ENCODE measurements at places on chromosomes 7 and 10.

DNA sequence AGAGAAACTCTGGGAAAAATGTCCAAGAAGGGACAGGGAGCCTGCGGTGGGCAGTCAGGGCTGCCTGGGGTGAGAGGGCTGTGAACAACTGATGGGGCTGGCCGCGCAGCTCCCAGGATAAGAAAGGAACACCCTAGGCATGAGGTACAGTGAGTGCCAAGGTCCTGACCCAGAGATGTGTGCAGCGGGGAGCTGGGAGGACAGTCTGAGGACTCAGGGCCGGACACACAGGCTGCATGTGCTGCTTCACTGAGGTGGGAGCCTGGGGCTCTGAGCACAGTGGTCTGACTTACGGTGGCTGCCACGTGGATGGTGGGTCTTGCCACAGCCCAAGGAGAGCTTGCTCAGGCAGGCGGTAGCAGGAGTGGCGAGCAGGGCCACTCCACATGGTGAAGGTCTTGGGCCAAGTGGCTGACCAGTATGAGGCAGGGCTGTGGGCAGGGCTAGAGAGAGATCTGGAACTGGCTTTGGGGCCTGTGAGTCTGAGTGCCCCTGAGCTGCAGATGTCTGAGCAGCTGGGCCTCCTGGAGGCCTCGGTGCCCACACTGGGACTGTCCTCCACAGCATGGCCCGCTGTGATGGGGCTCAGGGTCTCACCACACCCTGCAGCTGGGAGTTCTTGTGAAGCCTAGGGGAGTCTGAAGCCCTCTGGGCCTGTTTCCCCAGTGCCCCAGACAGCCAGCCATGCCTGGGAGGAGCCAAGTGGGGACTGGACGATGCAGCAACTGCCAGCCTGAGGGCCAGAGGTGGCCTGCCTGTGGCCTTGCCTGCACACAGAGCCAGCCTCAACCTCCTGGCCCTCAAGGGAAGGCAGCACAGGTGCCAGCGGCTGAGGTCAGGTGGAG lies 60.3 kb downstream of the RASGEF1A start:
- DNase-seq = no peak

GRCh38 chr10:24952143-24952706 lies at the start of gene PRTFDC1:
Gene PRTFDC1, minus strand, starts transcription at chr10:24952606. Its CDS starts 31 bp downstream, at chr10:24952575.
- DNase-seq = no peak

DNA sequence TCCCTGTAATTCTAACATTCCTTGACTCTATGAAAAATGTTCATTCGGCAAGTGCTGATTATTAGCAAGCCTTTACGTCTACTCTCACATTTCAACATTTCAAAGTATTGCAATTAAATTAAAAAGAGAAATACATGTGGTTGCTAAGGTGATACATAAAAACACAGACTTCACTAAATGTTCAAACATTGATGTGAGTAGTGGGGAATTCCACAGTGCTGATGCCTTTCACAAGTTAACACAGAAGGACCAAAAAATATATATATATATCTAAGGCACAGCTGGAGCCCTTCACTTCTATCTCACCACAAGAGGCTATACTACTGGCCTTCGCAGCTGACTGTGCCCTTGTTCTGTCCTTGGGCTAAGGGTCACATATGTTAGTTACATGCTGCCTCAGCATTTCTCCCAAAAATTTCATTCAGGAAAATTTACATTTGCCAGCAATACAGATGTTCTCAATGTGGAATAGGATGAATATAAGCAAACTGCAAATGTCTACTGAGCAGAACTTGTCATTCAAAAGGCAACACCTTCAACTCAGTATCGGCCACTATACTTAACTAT lies 13.9 kb downstream of the CTTNBP2 start:
- DNase-seq = no peak

DNA sequence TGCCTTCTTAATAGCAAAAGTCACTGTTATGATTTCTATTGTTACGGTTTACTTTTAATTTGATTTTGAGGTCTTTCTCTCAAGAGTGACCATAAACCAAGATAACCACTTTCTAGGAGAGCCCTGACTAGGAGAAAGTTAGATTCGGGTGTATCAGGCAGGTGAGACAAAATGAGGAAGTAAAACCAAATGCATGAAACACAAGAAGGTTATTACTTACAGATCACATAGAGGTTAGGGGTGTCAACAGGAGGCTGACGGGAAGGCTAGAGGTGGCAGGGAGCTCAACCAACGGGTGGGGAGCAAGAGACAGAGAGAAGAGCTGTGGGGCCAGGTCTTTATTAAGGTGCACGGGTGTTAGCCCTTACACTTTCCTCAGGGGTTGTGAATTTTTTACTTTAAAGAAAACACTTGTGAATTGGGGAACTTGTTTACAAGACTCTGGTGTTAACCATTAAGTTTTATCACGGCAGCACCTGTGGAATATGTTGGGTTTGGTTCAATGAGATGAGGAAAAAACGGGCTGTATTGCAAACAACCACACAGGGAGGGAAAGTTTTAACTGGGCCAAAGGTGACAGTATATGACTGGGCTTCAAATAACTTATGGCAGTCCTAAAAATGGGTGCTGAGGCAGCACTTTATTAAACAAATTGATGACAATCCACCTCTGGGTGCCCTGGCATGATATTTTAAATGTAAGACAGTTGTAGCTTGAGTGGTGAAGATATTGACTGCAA lies 154.9 kb downstream of the SDHAF3 start:
- no peak for DNase-seq

- DNase-seq = no peak
Measured at GRCh38 chr10:92990615-92991014, 70.0 kb upstream of the CYP26C1 start.
